Subcutaneous adipose tissue (tissue), 4 donors: ENCODE measurements at places on chromosomes 6 and 20. TPM values are rescaled to one million over a fixed set of nuclear protein-coding genes. Genes with fewer than 3 reads are reported as not detected.

TRERF1 gene
- total RNA-seq, result 3.5 TPM

RCAN2 gene
- total RNA-seq, result 14.8 TPM

TRAPPC3L gene
- 0.33 TPM for total RNA-seq

FHL5 gene
- 38.5 TPM for total RNA-seq

COL19A1 gene
- total RNA-seq, result not detected

RNF144B gene
- total RNA-seq, result 31.4 TPM

ZNF512B gene
- total RNA-seq, result 5.1 TPM

CALHM6 gene
- 5.6 TPM for total RNA-seq

TBC1D20 gene
- total RNA-seq, result 37.2 TPM

PCSK2 gene
- 0.19 TPM for total RNA-seq

TCP11 gene
- not detected for total RNA-seq

ENPP1 gene
- 69.3 TPM for total RNA-seq

MED23 gene
- total RNA-seq, result 32.1 TPM

C6orf52 gene
- not detected for total RNA-seq

PTCRA gene
- not detected for total RNA-seq

CGAS gene
- 5.9 TPM for total RNA-seq

WFDC6 gene
- total RNA-seq, result not detected

CCN6 gene
- not detected for total RNA-seq

SPTLC3 gene
- 7.3 TPM for total RNA-seq
